ENCODE measurements at places on chromosomes 1 and 21.

- no peak for DNase-seq
These were observed 310.9 kb downstream of the MATN1 start for GRCh38 chr1:30412241-30413110.

DNA sequence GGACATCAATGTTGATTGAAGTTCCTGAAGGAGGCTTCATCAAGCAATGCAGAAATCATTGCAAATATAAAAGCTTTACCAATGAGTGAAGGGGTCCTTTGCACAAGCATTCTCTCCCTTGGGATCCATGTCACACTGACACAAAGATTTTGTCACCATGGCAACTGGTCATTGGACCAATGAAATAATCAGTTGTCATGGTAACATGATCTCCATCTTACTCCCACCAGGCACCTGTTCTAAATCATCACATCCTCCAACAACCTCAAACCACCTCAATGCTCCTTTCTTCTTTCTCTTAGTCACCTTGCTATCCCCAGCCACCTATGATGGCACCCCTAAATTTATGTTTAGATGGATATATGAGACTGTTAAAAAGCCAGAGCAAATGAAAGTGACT, 13.5 kb upstream of the FOXJ3 start:
- DNase-seq = no peak

DNA sequence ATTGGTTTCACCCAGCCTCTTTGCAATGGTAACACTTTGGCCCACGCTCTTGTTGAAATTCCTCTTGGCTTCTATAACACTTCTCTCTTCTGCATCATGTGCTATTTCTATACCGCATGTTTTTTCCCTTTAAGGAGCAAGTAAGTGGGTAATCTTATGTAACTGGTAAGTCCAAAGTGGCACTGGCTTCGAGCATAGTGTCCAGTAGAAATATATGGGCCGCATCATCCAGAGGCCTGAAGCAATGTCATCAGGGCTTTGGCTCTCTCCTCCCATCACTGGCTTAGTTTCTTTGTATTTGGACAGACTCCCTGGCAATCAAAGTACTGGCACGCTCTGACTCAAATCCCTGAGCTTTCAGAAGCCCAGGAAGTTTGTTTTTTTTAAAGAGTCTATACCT, 17.5 kb downstream of the CHML start:
- DNase-seq = no peak

DNA sequence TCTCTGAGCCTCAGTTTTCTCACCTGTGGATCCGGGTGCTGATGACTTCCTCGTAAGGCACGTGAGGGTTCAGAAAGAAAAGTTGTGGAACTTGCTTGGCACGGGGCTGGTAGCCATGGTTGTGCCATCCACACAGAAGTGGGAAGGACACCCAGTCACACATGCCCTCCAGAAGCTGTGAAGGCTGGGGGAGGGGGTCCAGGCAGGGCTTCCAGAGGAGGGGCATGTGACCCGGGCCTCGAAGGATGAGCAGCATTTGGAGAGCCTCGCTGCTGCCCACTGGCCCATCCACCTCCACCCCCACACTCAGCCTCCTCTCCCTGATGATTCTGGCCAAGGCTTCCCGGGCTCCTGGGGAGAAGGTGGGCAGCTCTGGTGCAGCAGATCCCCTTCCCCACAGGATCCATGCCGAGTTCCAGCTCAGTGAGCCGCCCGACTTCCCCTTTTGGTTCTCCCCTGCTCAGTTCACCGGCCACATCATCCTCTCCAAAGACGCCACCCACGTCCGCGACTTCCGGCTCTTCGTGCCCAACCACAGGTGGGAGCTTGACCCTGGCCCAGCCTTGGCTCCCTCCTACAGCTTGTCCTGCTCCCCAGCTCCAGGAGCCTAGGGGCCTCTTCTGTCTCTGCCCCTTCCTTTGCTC, 9.4 kb downstream of the SELENON start:
- no peak for DNase-seq

DNA sequence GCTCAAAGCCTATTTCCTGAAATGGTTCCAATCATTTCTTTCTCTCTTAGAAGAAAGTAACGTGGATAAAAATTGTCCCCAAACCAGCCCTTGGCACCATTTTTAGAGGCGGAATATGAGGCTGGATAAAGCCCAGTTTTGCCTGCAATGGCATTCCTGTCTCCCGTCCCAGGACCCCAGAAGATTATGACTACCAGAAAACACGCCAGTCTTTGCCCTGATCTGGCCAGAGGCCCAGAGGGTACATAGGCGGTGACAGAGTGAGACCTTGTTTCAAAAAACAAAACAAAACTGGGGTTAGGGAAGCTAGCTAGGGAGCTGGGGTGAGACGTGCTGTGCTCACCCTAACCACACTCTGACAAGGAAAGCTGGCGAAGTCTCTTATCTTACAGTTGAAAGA, at the start of gene AADACL4:
TSS of gene AADACL4 (plus strand) at position 301 of the 400 bp plus-strand sequence. CDS start 462 bp downstream, outside the sequence.
- no peak for DNase-seq

DNA sequence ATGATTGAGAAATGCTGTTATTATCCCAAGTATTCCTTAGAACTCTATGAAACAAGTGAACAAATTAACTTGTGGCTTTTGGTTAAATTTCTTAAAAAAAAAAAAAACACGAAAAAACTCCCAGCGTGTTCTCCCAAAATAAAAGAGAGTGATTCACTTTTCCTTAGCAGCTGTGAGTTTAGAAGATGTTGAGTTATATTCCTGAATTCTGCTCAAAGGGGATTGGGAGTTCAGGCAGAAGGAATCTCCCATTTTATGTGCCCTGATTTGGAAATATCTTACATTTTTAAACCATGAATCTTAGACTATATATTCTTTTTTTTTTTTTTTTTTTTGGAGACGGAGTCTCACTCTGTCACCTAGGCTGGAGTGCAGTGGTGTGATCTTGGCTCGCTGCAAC, 34.3 kb downstream of the SMG7 start:
- DNase-seq = no peak

DNA sequence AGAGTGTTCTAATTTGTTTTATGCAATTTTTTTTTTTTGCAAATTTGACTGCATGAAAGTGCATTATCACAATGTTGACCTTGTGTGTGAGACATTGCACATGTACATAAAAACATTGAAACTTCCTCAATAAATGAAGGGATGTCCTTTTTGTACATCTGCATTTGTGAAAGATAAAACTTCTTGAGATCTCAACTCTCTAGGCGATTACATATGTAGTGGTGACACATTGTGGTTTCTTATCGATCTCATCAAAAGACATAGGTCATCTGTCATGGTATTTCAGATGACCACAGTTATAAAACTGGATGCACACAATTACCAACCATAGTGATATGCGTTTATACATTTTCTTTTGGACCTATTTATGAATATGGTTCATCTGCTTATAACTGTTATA, 35.6 kb upstream of the C21orf91 start:
- DNase-seq = no peak

GRCh38 chr1:154253671-154254070, 18.8 kb upstream of the HAX1 start:
- DNase-seq = no peak

- no peak for DNase-seq
These were observed 20.2 kb downstream of the PCSK9 start for GRCh38 chr1:55059302-55060132.

DNA sequence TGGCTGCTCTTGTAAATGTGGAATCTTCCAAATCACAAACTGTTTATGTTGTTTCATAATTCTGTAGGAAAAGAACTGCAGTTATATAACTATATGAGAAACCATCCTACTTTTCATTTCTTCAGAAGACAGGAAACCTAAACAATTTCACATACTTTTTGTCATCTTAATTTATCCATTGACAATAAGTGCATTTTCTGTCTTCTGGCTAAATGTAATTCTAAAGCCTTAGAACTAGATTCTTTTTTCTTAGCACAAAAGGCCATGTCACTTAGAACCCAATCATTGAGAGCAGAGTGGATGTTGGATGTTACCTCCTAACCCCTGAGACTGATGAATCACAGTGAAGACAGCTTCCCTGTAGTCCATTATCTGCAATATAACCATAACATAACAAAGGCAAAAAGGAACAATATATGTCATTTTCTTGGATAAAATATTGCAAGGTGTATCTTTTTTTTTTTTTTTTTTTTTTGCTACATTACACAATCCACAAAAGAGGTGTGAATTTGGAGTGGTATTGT, 410.2 kb upstream of the PRMT6 start:
- no peak for DNase-seq

DNA sequence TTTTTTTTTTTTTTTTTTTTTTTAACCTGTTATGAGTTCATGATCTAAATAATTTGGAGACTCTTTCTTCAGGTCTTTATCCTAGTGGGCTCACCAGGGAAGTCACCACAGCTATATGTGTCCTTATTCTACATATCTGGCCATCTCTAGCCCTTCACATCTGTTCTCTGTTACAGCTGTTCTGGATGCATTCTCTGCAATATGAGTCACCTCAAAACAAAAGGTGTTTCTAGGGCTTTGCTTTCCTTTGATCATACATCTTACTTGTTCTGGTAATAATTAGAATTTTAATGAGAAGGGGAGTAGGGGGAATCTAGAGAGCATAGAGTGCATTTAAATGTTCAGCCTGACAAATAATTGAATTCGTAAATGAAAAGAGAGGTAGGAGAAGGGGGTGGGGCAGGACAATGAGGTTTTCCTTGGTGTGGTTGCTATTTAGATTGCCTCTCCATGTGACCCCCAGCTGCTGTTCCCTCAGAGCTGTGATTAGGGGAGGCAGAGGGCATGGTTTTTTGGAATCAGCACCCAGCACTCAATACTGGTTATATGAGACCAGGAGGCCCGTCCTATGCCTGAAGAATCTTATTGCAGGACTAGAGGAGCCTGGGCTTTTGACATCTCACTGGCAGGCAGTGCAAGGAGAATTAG, 8.0 kb downstream of the SYT6 start:
- no peak for DNase-seq

DNA sequence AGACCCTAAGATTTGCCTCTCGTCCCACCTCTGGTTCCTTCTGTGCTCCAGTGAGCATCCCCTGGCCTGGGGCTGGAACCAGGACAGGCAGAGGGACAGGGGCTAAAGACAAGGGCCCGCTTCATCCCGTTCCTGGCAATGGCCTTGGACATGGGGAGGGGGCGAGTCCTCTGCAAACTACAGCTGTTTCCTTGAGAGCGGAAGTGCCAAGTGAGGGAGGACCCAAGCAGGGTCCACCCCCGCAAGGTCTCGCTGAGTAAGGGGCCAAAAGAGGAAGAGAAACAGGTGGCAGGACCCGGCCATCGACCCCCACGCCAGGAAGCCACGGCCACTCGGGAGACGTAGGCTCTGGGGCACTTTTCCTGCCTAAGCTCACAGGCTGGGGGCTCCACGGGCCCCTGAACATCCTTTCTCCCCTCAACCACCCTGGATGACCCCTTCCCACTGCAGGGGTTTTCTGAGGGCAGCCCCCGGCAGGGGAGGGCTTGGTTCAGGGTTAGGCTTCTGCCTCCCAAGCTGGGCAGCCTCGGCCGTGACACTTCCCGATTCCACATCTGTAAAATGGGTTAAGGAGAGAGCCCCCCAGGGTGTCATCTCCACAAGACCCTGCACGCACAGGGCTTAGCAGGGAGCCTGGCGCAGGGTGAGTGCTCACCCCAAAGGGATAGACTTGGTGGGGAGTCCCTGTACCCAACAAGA, 17.9 kb upstream of the PLEKHG5 start:
- DNase-seq = no peak

DNA sequence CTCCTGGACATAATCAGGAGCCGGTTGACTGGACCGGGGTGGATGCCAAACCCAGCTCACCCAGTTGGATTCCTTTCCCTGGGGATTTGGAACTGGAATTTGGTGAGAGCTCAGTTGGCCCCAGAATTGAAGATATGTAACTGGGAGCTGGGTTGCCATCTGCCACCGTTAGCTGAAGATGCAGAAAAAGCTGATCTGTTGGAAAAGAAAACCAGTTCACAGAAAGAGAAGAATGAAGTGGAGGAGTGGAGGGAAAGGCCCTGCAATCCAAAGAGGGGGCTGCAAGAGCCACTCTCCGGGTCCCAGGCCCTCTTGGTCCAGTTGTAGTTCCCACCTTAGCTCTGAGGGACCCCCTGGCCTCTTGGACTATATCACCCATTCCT, 16.0 kb downstream of the TEX35 start:
- no peak for DNase-seq

- DNase-seq = no peak
These were observed 21.4 kb downstream of the RPS6KA1 start for GRCh38 chr1:26550946-26551345.

DNA sequence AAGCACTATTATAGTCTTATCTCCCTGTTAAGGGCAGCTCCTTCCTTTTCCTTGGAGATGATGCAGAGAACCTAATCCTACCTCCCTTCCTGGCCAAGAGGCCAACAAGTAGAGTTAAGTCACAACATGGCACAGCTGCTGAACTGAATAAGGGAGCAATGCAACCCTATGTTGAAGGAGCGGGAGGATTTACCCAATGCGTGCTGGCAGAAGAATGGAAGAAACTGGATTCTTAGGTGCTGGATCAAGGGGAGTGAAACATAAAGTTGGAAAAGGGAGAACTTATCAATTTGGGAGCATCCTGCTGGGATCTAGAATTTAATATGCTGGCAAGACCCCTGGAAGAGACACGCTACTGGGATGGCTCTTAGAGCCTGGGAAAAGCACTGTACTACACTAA, 12.0 kb upstream of the HUNK start:
- DNase-seq = no peak

DNA sequence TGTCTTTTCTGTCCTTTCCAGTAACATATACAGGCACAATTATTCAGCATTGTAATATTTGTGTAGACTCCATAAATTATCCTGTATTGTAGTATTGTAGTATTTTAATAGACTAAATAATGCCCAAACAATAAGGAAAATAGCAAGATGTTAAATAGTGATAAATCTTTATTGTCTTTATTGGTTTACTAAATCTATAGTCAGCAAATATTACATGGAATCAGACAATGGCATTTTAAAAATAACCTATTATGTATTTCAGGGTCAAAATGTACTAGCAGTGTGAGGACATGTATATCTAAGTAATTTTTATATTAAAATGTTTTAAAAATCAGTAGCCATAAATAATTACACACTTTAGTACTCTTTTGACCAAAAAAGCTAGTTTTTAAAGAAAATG, 202.3 kb downstream of the GREM2 start:
- no peak for DNase-seq

GRCh38 chr1:70327306-70328076, 27.0 kb downstream of the ANKRD13C start:
- DNase-seq = no peak

DNA sequence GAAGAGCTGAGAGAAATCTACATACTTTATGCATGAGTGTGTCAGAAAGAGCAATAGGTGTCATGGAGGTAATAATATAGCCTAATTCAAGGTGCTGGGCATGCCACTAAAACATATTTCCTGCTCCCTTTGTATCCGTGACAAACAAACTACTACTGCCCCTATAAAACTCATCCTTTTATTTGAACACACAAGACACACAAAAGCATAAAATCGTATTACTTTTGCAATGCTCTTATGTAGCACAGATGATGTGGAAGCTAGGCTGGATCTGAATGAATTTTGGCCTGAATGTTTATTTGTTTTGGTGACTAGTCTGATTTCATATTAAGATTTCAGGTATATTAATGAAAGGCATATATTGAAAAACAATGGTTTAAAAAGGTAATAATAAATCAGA, 239.3 kb upstream of the NEGR1 start:
- DNase-seq = no peak

GRCh38 chr1:97164276-97164639, 442.7 kb downstream of the PTBP2 start:
- no peak for DNase-seq
